NCI-H2171 treated with DMSO at 0.1 percent for 48 hours (cell line): ENCODE measurements at places on chromosomes 2 and 18.

DNA sequence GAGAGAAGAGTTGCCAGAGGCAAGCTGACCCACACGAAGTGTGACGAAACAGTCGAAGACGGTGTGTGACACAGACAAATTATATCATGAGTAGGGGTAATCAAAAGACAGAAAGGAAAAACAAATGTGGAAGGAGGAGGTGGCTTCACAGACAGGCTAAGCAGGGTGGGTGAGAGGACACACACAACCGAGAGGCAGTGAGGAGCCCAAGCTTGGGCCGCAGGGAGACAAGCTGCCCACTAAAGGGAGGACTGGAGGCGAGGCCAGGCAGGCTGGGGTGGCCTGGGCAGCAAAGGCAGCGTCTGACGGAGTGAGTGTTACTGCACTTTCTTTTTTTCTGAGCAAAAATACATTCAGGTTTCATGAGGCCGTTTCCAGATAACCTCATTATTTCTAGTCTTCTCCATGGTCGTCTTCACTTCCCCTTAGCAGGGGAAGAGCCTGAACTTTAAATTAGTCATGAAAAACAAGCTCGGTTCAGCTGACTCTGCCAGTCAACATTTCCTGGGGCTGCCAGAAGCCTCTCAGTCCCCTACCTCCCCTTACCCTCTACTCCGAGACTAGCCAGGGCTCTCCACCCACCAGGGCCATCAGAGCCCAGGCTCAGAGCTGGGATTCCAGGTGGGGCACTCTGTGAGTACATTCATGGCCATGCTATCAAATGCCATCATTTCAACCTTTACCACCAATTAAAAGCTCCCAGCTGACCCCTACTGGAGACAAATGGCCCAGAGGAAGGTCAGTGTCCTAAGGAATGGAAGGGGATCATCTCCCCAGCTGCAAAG, 13.8 kb upstream of the ZFP36L2 start:
- DNase-seq, result no peak

- DNase-seq, result no peak
These were observed 367.2 kb upstream of the KCNH7 start for GRCh38 chr2:163205589-163206254.

DNA sequence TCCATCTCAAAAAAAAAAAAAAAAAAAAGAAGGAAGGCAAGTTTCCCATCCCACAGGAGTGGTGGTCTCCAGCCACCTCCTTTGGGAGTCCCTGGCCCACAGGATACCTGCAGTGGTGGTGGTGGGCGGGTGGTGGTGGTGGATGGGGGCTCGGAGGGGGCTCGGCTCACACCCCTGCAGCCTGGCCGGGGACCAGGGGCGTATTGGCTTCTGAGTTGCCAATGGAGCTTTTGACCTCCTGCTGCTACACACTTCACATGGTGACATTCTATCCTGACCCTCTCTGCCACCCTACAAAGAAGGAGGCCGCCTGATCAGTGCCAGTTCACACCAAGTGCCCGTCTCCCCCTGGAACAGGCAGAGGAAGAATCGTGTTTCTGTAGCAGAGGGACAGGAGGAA, 119.6 kb downstream of the NFATC1 start:
- no peak for DNase-seq

- DNase-seq, result no peak
These were observed 4.3 kb upstream of the UGT1A6 start for GRCh38 chr2:233688341-233688740.
